ENCODE measurements at places on chromosomes 3 and 15. TPM values are rescaled to one million over a fixed set of nuclear protein-coding genes. Genes with fewer than 3 reads are reported as not detected.

DNA sequence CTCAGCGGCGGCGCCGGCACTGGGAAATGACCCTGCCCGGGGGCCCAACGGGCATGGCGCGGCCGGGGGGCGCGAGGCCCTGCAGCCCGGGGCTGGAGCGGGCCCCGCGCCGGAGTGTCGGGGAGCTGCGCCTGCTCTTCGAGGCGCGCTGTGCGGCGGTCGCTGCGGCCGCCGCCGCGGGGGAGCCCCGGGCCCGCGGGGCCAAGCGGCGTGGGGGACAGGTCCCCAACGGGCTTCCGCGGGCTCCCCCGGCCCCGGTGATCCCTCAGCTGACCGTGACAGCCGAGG, 172 bp downstream of the ITPKA start:
- no peak for DNase-seq

Gene LRTM1
- not detected for total RNA-seq

GRCh38 chr3:126692858-126693257, 11.2 kb upstream of the CHCHD6 start:
- peak; percentile 13 for DNase-seq

DNA sequence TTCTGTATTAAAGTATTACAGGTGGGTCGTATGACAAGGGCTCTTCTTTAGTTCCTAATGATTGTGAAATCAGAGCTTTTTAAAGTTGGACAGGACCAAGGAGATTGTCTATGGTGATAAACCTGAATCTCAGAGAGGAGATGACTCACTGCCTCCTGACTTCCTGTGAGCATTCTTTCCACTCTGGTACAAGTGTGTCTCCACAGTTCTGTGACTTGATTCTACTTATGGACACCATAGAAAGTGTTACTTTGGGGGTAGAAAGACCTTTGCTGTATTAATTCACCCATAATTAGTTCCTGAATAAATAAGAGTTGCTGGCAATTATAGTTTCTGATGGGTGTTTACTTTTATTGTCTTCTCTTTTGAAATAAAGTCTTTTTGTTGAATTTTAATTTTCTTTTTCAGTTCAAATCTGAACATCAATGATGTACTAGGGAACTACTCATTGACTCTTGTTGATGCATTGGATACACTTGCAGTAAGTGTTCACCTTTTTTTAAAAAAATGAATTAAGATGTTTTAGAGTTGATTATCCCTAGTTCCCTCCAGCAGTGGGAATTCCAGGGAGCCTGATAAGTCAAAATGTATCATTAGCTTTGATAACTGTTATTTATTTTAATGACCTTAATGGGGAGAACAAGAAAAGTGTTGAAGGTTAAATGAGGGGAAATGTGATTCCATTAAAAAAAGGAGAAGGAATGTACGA, 7.4 kb downstream of the EDEM1 start:
- no peak for DNase-seq

GRCh38 chr3:128311441-128311844, 155.2 kb downstream of the DNAJB8 start:
- DNase-seq, result no peak

Gene STXBP5L
- 2.9 TPM for total RNA-seq

GRCh38 chr3:102025606-102026270, 176.4 kb downstream of the NFKBIZ start:
- no peak for DNase-seq

Gene REC114
- total RNA-seq, result not detected

Gene IGF1R
- total RNA-seq, result 95.6 TPM

- no peak for DNase-seq
Observed at GRCh38 chr3:44173263-44173662, 68.4 kb upstream of the TOPAZ1 start.

GRCh38 chr15:91857224-91857585, 3.7 kb downstream of the SLCO3A1 start:
- no peak for DNase-seq

Gene TMEM89
- not detected for total RNA-seq

GRCh38 chr3:10280571-10280970, 12.2 kb downstream of the GHRL start:
- no peak for DNase-seq

GRCh38 chr15:54364961-54365360, 386.7 kb downstream of the UNC13C start:
- no peak for DNase-seq

Gene ERC2
- total RNA-seq, result 12.2 TPM

GRCh38 chr15:92877000-92877399, 23.1 kb upstream of the CHD2 start:
- DNase-seq, result no peak

DNA sequence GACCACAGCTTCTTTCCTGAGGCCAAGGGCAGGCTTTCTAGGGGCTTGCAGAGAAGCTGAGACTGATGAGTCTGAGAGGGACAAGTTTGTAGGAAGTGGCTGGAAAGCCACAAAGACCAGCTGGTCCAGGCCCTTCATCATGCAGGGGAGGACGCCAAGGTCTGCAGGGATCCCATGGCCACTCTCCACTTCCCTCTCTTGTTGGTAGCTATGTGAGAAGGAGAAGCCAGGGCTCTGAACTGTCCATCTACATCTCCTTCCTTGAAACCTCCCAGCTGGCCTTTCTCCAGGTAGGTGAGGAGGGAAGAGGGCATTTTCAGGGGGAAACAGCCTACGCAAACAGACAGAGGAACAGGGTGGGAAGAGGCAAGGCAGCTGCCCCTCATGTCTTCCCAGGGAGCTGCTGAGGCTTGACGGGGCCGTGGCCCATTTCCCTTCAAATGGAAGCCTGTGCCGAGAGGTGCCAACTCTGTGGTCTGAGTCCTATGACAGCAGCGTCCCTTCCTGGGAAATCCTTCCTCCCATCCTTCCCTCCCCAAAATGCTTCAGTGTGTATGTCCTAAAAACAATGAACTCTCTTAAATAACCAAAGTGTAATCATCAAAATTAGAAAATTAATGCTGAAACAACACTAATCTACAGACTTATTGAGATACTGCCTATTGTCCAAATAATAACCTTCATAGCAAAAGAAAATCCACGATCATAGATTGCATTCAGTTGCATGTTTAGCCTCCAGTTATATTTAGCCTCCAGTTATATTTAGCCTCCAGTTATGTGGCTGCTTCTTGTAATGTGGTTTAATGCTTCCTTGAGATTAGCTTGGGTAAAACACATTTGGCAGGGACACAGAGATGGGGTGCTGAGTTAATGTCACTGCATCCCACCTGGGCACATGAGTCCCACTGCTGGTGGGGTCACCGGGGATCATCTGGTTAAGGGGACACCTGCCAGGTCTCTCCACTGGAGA, 36.0 kb downstream of the GNB5 start:
- no peak for DNase-seq

Gene NANOGP8
- total RNA-seq, result 49.6 TPM

Gene TM4SF1
- total RNA-seq, result not detected
